WTC11 (cell line): ENCODE measurements at places on chromosomes 4 and X.

DNA sequence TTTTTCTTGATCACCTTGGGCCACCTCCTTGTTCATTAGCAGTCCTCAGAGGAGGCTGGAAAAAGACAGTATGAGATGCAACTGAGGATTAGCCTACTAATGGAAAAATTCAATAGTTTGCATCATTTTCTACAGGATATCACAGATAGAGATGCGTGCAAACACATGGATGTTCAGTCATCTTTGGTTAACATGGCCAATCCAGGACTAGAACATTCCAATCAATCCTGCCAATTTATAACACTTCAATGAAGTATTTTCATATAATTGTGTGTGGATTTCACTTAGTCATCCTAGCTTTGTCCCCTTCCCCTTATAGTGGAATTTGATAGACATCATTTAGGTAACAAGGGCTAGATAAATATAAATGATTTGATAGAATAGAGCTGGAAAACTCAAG, 42.7 kb downstream of the MAML3 start:
- no peak for DNase-seq

DNA sequence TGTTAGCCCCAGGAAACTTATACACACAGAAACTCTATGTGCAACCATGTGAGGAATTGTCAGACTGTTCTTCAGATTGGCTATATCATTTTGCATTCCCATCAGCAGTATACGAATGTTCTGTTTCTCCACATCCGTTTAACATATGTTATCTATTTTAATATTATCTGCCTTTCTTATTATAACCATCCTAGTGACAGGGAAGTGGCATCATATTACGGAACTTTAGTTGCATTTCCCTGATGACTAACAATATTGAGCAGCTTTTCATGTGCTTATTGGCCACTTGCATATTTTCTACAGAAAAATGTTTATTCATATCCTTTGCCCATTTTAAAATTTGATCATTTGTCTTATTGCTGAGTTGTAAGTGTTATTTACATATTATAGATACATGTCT, 36.5 kb upstream of the IL15 start:
- no peak for DNase-seq

DNA sequence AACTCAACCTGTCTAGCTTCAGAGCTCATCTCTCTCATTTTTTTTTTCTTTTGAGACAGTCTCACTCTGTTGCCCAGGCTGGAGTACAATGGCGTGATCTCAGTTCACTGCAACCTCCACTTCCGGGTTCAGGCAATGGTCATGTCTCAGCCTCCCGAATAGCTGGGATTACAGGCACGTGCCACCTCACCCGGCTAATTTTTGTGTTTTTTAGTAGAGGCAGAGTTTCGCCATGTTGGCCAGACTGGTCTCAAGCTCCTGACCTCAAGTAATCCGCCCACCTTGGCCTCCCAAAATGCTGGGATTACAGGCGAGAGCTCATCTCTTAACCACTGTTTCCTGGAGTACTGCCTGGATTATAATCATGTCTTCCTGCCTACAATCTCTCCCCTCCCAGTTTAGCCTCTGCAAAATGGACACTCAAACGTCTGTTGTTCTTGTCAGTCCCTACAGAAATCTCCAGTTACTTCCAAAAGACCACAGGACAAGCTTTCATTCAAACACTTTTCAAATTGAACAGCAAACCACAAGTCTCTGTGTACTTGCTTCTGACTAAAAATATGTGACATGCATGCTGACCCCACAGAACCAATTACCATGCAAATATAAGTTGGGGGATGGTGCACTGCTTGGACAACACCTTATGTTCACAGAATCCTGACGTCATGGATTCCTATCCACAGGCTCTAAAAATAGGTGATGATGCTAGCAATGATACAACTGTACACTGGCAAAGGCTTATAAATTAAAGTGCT, 137.2 kb downstream of the SH3KBP1 start:
- no peak for DNase-seq

- DNase-seq: no peak
These were observed 23.9 kb upstream of the MXD4 start for GRCh38 chr4:2285613-2286381.

DNA sequence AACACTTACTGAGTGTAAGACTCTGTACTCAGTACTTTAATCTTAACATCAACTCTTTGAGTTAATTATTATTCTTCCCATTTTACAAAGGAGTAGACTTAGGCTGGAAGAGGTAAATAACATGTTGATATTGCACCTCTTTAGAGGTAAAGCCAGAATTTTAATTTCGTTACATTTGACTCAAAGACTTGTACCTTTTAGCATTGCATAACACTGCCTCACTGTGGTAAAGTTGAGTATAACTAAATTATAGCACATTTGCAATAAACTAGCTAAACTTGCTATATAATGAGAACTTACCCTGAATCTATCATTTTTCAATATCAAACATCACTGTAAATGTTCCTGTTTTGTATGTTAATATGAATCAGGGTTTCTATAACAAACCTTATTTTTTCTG, 218.5 kb downstream of the PRR32 start:
- no peak for DNase-seq

DNA sequence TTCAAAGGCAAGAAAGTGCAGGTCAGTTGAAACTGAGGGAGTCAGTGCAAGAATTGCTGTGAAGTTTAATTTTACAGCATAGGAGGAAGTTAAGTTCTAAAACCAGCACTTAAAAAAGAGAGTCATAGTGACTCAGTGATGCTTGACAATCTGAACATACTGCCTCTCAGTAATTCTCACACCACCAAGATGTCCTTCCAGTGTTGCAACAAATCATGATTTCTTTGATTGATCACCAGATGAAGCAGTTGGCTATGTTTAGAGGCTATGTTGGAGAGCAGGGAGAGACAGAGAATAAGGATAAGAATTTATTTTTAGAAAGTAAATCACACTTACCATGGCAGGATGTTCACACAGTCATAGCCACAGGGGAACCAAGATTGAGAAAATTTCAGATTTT, 13.2 kb downstream of the TRIM2 start:
- DNase-seq: no peak

DNA sequence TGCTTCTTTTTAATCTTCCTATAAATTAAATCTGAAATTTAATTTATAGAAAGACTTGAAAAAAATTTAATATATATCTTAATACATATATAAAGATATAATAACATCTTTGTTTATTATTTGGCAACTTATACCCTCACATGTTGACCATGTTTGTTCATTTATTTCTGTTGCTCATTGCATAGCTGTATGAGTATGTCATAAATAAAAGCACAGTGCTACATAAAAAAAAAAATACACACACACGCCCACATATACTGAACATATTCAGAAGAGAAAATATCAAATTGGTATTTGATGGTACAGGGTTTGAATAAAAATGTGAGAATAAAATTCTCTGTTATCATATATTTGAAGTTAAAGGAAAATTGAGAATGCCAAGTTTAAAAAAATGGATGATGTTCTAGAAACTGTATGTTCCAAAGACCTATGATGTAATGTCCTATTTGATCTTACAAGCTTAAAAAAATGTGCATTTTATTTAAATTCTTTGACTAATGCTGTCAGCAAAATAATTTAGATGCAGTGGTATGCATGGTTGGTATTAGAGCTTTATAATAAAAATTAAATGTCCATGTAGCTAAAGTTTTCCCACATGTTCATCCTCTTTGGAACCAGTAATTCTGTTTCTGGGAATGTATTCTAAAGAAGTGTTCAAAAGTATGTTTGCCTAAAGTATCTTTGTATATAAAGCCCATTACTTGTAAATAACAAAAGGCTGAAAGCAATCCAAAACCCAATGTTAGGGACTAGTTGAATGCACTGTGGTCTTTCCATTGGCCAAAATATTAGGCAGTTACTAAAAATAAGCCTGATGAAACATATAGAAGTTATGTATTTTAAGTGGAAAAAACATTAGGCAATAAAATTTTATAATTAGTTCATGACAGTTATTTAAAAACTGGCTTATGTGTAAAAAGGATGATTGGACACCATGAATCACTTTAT, 12.9 kb downstream of the TMEM184C start:
- no peak for DNase-seq

- no peak for DNase-seq
These were observed 55.6 kb downstream of the NKX6-1 start for GRCh38 chr4:84443523-84443922.

- DNase-seq: no peak
These were observed 12.7 kb downstream of the SLC6A8 start for GRCh38 chrX:153700376-153700945.
